Memory B cell (primary cell): ENCODE measurements at places on chromosomes 1 and 21.

DNA sequence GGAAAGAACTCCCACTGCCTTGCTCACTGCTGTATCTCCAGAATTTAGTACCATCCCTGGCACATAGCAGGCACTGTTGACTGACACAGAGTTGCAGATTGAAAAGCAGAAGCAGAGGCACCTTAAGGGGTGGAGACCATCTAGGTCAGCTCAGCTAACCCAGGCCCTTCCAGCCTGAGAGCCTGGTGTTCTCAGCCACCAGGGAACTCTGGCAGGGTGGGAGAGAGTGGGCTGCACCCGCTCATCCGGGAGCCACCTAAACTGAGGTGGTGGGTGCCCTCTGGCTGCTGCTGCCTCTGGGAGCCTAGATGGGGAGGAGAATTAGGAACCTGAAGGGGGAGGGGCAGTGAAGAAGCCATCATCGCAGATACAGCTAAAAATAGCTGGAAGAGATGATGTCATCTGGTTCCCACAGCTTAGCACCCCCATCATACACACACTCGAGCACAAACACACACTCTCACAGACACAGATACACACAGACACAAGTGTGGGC is 1.5 kb upstream of the TSPAN1 start:
- DNase-seq = no peak

- DNase-seq = no peak
Measured at GRCh38 chr1:27961646-27962221, 2.0 kb downstream of the XKR8 start.

DNA sequence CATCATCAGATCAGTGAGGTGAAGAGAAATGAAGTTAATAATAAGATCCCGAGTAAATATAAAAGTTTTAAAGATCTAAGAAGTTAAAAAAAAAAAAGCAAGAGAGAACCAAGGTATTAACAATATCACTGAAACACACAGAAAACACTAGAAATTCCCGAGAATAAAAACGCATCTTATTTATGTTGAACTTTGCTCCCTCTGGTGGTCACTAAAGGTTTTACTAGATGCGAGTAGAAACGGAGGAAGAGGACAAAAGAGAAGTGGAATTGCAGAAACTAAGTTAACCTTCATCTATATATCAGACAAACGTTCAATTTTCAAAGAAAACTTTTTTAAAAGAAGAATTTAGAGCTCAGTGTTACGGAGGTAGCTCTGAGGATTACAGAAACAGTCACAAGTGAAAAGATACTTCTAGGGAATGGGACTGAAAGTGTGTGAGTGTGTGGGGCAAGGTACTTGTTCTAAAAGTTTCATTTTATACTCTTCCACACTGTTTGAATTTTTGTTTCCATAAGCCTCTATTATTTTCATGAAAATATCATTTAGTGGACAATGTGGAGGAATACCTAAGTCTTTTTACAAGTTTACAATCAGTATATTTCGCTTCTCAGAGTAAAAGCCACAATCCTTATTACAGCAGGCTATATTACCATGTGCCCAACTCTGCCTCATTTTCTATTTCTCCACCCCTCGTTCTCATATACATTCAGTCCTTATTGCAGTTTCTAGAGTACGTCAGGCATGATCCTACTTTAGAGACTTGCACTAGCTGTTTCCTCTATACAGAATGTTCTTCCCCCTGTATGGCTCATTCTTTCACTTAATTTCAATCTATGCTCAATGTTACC is 19.7 kb downstream of the ACBD6 start:
- no peak for DNase-seq

GRCh38 chr1:35580949-35581388 is 7.9 kb downstream of the TFAP2E start:
- no peak for DNase-seq

DNA sequence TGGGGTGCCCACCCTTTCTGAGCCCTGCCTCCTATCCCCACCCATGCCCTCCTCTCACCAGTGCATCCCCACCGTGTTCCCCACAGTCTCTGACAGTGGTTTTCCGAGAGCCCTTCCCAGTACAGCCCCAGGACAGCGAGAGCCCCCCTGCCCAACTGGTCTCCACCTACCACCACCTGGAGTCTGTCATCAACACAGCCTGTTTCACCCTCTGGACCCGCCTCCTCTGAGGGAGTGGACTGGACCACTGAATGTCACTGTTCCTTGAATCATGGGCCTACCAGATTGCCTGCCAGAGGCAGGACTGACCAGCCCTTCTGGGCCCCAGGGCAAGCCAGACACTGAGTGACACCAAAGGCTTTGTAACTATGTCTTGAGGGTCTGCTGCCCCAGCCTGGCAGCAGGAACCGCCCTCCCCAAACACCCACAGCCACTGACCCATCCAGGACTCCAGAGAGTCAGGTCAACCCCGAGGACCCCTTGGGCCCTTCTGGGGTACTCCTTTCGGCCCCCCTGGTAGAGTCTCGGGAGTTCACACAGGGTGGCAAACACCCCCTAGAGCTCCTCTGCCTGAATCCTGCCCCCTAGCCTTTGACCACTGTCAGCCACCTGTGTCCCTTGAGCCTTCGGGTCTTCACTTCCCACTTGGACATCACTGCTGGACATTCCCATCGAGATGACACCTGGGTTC is 3.3 kb downstream of the HYI start:
- DNase-seq = no peak
